ENCODE measurements at places on chromosomes 1 and 21. TPM values are rescaled to one million over a fixed set of nuclear protein-coding genes. Genes with fewer than 3 reads are reported as not detected.
A peak's percentile ranks its signal among the peaks of the same experiment; 100 is the strongest.

DNA sequence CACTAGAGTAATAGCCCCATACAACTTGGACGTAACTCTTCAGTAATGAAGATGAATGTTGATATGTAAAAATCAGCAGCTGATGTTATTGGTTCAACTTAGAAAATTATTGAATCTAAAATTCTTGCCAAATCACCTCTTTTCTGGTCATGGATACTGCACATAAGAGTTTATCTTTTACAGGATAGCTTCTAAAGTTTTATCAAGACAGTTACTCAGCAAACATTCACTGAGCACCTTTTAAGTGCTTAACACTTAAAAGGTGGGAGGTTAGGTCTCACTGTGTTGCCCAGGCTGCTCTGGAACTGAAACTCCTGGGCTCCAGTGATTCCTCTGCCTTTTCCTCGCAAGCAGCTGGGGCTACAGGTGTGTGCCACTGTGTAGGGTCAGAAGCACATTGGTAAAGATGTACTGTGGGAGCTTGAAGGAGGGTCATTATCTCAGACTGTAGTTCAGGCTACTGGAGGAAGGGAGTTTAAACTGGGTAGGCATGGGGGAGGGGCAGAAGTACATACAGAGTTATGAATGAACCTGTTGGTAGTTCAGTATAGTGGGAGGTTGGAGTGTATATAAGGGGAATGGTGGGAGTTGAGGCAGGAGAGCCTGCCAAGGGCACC, 2.0 kb downstream of the MPZL1 start:
- no peak for DNase-seq

GRCh38 chr1:151817353-151817730, 12.1 kb upstream of the LINGO4 start:
- DNase-seq, result no peak

DNA sequence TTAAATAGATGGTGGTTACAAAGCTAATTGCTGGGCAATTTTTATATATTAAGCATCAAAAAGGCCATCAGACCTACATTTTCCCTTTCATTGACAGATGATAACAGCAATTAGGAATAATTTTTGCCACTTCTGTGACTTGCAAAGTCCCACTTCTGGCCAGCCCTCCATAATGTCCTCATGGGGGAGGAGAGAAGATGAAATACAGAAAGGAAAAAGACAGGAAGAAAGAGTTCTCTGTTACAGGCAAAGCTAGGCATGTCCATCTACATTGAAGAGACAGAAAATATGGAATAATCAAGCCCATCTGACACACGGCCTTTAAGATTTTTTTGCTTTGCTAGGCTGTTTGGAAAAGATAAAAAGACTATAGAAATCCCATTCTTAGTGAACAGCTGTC, 108.0 kb downstream of the ENAH start:
- no peak for DNase-seq

- DNase-seq, result peak; percentile 27
Measured at GRCh38 chr1:112673592-112674439, 643 bp upstream of the MOV10 start.

MPL gene
- 0.50 TPM for polyA plus RNA-seq

- DNase-seq, result no peak
Measured at GRCh38 chr1:203342192-203342940, 8.6 kb downstream of the FMOD start.

- DNase-seq, result no peak
Measured at GRCh38 chr1:228281631-228282328, 73.9 kb downstream of the OBSCN start.

- no peak for DNase-seq
Measured at GRCh38 chr1:23732363-23733224, 10.7 kb upstream of the ELOA start.

DNA sequence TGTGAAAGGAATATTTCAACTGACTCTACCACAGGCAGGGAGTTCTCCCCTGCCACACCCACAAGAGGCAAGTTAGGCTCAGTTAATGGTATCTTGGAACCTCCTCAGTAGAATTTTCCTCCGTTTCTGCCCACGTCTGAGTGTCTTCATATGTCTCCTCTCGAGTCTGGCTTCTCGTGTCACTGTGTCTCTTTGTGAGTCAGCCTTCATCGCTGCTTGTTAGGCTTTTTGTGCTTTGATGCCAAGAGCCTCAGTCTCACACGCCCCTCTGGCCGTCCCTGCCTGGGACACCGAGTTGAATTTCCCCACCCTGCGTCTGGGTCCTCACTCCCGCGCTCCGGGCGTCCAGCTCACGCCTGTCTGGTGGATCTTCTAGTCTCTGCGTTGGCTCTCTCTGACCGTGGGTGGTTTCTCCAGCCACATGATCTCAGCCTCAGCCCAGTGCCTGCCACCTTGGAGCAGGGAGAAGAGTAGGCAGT, 125.7 kb upstream of the GADD45A start:
- no peak for DNase-seq

- no peak for DNase-seq
Measured at GRCh38 chr1:234507089-234507488, 28.1 kb upstream of the TARBP1 start.

RGS7 gene
- polyA plus RNA-seq, result 6.3 TPM

DNA sequence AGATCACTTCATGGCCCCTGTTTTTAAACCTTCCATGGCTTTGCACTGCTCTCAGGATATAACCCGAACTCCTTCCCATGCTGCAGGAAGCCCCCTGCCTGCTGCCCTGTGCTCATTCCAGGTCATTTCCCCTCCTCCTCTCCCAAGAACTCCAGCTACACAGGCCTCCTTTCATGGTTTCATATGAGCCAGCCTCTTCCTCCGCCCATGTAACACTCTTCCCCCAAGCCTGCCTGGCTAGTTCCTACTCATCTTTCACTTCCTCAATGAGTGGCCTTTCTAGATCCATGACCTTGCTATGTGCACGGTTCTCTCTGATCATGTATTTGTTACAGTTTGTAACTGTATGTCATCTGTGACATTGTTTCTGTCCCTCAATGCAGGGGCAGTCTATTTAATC, 3.1 kb upstream of the NCF2 start:
- no peak for DNase-seq

GRCh38 chr1:236534151-236534651, 10.4 kb downstream of the LGALS8 start:
- DNase-seq, result no peak

GRCh38 chr1:2463396-2463795, 12.7 kb upstream of the PLCH2 start:
- no peak for DNase-seq

DNA sequence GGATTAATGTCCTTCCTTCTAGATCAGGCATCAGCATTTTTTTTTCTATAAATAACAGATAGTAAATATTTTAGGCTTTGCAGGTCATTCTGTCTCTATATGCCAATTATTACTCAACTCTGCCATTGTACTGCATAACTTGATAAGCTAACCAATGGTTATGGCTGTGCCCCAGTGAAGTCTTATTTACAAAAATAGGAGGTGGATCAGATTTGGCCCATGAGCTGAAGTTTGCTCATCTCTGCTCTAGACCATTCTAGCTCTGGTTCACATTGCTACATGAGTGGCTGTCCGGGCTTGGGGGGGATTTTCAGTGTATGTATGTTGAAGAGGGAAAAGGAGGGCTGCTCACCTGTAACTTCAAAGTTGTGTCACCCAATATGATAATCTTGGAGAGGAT, 10.1 kb downstream of the RAB7B start:
- DNase-seq, result no peak

Data from right renal cortex interstitium (tissue), 3 donors.